ENCODE measurements at places on chromosomes 2 and 18. TPM values are rescaled to one million over a fixed set of nuclear protein-coding genes. Genes with fewer than 3 reads are reported as not detected.

GRCh38 chr2:233867993-233868532 lies at the start of gene MSL3B:
TSS of gene MSL3B (minus strand) at chr2:233868386.
- peaks cover 3% of the 10 kb centered on the region for H3K4me1 ChIP-seq
- H3K27me3 ChIP-seq: peaks cover 13% of the 10 kb centered on the region
- peak; percentile 58 for DNase-seq
- H3K4me3 ChIP-seq: peak within 1 kb of the TSS; percentile 82
- H3K36me3 ChIP-seq: peaks cover 23% of the 10 kb centered on the region

DNA sequence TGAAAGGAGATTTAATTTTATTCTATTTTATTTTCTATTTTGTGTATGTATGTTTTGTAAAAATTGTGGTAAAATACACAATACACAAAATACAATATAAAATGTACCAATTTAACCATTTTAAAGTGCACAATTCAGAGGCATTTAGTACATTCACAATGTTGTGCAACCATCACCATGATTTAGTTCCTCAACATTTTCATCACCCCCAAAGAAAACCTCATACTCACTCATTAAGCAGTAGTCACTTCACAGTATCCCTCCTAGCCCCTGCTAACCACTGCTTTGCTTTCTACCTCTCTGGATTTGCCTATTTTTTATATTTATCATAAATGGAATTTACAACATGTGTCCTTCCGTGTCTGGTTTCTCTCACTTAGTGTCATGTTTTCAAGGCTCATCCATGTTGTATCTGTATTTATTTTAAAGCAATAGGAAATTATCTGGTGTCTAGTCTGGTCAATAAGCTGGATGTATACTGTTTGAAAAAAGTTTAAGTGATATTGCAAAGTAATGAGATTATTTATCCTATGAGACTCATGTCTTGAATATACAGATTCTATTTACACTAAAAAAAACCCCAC lies 77.9 kb upstream of the GLS start:
- H3K4me1 ChIP-seq: peaks cover 5% of the 10 kb centered on the region
- no peak overlapping the region for H3K27ac ChIP-seq
- DNase-seq: no peak
- no peak overlapping the region for H3K4me3 ChIP-seq
- H3K27me3 ChIP-seq: no peaks in the 10 kb centered on the region

DNA sequence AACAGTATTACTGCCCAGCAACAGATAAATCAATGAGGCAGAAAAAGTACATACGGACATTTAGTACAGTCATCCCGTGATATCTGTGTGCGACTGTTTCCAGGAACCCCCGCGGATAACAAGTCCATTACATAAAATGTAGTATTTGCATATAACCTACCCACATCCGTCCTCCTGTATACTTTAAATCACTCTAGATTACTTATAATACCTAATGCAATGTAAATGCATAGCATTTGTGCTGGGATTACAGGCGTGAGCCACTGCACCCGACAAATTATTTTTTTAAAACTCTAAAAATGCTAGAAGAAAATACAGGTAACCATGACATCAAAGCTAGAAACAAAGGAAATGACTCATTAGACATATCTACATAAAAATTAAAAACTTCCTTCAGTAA lies 91.6 kb downstream of the FAM161A start:
- H3K4me1 ChIP-seq: peaks cover 17% of the 10 kb centered on the region
- peaks cover 8% of the 10 kb centered on the region for H3K36me3 ChIP-seq
- peak; percentile 46 for DNase-seq
- H3K27me3 ChIP-seq: no peaks in the 10 kb centered on the region
- peak overlapping the region; percentile 67 for H3K27ac ChIP-seq

DNA sequence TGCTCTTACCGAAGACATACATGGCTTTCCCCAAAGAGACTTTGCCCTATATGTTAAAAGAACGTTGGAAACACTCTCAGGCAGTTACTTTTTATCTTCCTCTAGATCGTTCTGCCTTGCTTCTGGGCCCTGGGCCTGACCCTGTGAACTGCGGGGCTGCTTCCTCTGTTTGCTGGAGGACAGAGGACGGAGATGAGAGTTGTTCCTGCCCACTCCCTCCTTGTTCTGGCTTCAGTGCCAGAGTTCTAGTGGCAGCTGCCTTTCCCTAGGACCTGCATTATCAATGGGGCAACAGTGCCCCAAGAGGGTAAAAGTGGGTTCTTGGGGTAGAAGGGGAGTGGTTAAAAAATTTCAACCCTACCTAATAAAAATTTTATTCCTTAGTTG lies 6.5 kb upstream of the FN1 start:
- no peak overlapping the region for H3K27ac ChIP-seq
- no peak overlapping the region for H3K4me3 ChIP-seq
- H3K27me3 ChIP-seq: peaks cover 37% of the 10 kb centered on the region
- no peak for DNase-seq
- H3K4me1 ChIP-seq: no peaks in the 10 kb centered on the region

DNA sequence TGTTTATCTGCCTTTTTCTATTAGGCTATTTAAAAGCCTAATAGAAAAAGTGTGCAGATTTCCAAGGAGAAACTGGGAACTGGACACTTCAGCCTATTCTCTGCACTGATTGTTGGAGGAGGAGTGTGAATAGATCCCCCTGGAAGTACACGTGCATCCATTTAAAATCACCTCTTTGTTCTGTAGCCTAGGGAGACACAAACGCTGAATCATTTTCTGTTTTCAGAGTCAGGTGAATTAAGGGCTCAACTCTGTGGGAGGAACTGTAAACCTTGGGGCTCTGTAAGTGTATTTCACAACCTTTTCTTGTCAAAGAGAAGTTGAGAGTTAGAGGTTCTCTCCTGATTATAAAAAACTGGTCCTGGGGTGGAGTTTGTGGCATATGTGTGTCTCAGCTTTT lies 159.7 kb downstream of the SPAG16 start:
- H3K27ac ChIP-seq: no peak overlapping the region
- H3K36me3 ChIP-seq: no peaks in the 10 kb centered on the region
- no peaks in the 10 kb centered on the region for H3K27me3 ChIP-seq

DNA sequence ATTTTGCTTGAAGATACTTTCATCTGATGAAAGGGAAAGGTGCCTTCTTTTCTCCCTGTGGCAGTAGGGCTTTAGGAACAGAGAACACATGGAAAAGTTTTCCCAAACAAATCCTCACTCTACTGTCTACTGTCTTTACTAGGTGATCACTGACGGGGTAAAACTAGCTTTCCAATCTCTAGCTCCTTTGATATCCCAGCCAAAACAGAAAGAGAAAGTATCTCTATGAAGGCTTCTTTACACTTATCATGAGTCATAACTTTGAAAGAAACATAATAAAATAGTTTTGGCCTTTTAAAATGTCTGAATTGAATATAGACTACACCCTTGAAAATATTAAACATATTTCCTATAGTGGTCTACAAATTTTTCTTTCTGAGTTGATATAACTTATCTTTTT lies 214.5 kb downstream of the DSEL start:
- H3K4me1 ChIP-seq: peaks cover 14% of the 10 kb centered on the region
- no peak for DNase-seq
- H3K27me3 ChIP-seq: no peaks in the 10 kb centered on the region
- peaks cover 5% of the 10 kb centered on the region for H3K36me3 ChIP-seq
- peak overlapping the region; percentile 73 for H3K27ac ChIP-seq

DNA sequence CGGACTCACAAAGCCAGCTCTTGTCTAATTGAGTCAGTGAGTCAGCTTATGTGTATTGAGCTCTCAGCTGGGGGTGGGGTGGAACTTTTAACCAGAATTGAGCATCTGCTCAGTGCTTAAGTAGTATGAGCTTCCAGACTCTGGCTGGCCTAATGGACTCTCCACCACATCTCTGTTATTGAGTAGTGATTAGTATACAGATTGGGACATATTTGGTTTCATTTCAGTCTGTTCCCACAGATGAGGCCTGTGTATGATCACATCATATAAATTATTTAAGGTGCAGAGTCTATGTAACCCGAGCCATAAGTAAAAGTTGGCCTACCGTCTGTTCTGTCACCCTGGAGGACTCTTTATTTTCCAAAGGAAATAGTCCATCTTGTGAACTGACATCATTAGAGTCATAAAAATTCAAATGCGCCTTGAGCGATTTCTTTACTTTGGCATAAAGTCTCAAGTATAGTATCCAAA lies 152.1 kb downstream of the THSD7B start:
- H3K4me3 ChIP-seq: no peak overlapping the region
- H3K36me3 ChIP-seq: no peaks in the 10 kb centered on the region
- no peaks in the 10 kb centered on the region for H3K27me3 ChIP-seq
- H3K27ac ChIP-seq: no peak overlapping the region

DNA sequence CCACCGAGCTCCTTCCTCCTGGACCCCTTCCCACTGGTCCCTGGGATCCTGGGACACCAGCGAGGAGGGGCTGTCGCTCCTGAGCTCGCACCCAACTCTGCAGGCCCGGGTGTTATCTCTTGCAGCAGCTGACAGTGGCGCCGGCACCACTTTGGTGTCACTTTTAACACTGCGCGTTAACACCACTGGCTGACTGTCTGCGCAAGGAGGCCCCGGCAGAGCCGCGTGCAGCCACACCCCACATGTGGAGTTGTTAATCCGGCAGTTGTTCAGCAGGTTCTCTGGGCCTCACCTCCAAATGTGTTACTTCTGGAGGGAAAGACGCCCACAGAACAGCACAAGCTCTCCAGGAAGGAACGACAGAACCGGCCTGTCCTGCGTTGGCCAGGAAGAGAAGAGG lies 155.0 kb upstream of the GLI2 start:
- no peak for DNase-seq
- no peak overlapping the region for H3K4me3 ChIP-seq
- H3K4me1 ChIP-seq: no peaks in the 10 kb centered on the region
- H3K27ac ChIP-seq: no peak overlapping the region

- DNase-seq: no peak
- H3K4me3 ChIP-seq: no peak overlapping the region
- no peaks in the 10 kb centered on the region for H3K4me1 ChIP-seq
- H3K27ac ChIP-seq: no peak overlapping the region
Measured at GRCh38 chr2:11420190-11420589, 45.8 kb downstream of the E2F6 start.

DNA sequence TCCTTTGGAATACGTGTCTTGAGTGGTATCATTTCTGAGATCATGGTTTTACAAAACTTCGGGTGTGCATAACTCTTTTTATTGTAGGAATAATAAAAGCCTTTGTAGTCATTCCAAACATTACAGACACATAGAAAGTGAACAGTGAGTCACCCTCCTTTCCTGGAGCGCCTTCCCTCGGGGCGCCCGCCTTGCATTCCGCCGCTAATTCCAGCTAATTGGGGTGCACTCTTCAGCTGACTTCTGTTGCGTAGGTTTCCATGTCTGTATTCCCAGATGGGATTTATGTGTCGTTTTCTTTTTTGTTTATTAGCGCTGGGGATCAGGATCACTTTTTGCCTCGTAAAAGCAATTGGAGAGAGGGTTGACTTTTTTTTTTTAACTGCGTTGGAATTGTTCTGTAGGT lies 18.7 kb downstream of the SH3BP4 start:
- no peaks in the 10 kb centered on the region for H3K4me1 ChIP-seq
- no peak for DNase-seq
- no peak overlapping the region for H3K27ac ChIP-seq
- H3K36me3 ChIP-seq: no peaks in the 10 kb centered on the region

DNA sequence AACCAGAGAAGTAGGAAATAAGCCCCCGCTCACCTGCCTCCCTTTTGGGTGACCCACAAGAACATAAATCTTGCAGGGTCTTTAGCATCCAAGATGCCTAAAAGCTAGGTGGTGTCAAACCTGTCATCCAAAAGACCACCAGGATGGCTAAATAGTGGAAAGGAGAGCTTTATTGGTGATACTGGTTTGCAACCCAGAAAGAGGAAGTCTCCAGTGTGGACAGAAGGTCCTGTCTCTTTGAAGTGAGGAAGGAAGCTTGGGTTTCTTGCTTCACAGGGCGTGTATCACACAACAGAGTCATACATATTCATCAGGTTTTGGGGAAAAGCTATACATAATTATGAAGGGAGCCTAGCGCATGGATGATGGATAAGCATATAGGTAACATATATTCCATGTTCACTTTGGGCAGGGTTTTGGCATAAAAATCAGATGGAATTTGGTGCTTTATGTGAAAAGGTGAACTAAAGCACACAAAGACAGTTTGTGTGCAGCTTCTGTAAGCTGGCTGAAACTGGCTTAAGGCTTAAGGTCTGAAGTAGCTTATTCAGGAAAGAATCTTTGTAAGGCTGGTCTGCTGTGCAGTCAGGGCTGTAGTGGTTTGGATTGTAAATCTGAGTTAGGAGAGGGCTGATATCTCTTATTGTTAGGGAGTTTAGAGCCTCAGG lies 102.2 kb upstream of the MSH2 start:
- H3K4me3 ChIP-seq: no peak overlapping the region
- H3K4me1 ChIP-seq: peaks cover 9% of the 10 kb centered on the region
- DNase-seq: no peak
- H3K27ac ChIP-seq: no peak overlapping the region
- peaks cover 1% of the 10 kb centered on the region for H3K27me3 ChIP-seq
- H3K36me3 ChIP-seq: no peaks in the 10 kb centered on the region

- H3K4me3 ChIP-seq: peak overlapping the region; percentile 68
- no peaks in the 10 kb centered on the region for H3K36me3 ChIP-seq
- DNase-seq: peak; percentile 79
- H3K27me3 ChIP-seq: no peaks in the 10 kb centered on the region
- H3K27ac ChIP-seq: peak overlapping the region; percentile 92
- peaks cover 60% of the 10 kb centered on the region for H3K4me1 ChIP-seq
Measured at GRCh38 chr2:84888401-84889276, 7.8 kb upstream of the TRABD2A start.

DNA sequence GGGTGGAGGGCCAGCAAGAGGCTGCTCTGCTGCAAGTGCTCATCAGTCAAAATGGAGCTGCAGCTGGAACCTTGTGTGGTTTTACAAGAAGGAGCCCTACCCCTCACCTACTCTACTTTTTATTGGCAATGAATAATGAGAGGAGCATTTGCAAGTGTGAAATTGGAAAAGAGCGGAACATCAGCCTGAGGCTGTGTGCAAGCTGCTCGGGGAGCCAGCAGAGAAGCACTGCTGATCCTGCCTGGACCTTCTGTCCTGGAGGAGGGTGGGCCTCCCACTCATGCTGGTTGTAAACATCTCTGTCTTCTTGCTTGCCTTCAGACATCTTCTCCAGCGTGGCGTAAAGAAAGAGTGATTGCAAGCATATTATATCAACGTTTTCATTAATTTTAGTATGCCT lies 256.2 kb downstream of the DLGAP1 start:
- no peaks in the 10 kb centered on the region for H3K27me3 ChIP-seq
- no peaks in the 10 kb centered on the region for H3K4me1 ChIP-seq
- H3K27ac ChIP-seq: no peak overlapping the region
- no peak for DNase-seq
- H3K4me3 ChIP-seq: no peak overlapping the region

- H3K4me1 ChIP-seq: peaks cover 13% of the 10 kb centered on the region
- no peak for DNase-seq
- no peaks in the 10 kb centered on the region for H3K36me3 ChIP-seq
- no peak overlapping the region for H3K4me3 ChIP-seq
Measured at GRCh38 chr2:101357376-101357775, 29.9 kb downstream of the CREG2 start.

PKDCC gene
- not detected for total RNA-seq

ANKRD62 gene
- total RNA-seq: not detected

SPATA3 gene
- 0.76 TPM for total RNA-seq

ACKR3 gene
- 2.4 TPM for total RNA-seq

SLC30A3 gene
- 0.43 TPM for total RNA-seq

AMER3 gene
- total RNA-seq: not detected

OTX1 gene
- total RNA-seq: not detected

Data from activated CD8-positive, alpha-beta T cell treated with anti-CD3 and anti-CD28 coated beads for 36 hours (primary cell).